Stimulated activated CD8-positive, alpha-beta memory T cell treated with anti-CD3 and anti-CD28 coated beads, Interleukin-12 subunit alpha, Interleukin-12 subunit beta, amount 100 ng/mL, for 1 hour (primary cell): ENCODE measurements at places on chromosomes 12 and 14.

DNA sequence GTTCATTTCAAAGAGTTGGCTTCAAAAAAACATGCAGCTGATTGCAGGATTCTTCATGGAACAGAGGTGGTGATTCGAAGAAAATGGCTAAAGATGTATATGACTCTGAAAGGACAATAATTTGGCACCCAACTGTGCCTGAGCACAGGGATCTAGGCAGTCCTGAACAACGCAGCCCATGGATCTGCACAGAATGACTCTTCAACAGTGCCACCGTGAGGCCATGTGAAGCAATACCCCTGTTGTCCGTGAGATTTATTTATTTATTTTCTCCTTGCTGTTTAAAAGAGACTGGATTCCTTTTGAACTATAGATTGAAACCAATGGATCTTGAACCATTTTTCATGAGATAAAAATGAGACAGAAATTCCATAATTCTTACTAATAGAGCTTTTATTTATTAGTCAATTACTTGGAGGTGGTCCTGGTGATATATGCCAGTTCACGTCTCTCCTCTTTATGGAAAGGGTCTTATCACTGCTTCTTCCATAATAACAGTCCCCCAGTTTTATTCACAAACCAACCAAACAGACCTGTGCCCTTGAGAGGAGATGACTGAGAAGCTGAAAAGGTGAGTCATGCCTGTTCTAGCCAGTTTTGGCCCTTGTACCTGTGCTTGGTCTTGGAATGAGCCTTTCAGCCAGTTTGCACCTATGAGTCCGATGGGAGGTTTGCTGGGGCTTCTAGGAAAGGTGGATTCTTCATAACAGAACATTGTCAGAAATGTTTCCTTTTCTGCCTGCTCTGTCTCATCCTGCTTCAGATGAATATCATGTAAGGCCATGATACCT is 1598.3 kb downstream of the AACS start:
- no peak for DNase-seq

- DNase-seq: no peak
Measured at GRCh38 chr12:118424884-118425283, 48.5 kb downstream of the SUDS3 start.

DNA sequence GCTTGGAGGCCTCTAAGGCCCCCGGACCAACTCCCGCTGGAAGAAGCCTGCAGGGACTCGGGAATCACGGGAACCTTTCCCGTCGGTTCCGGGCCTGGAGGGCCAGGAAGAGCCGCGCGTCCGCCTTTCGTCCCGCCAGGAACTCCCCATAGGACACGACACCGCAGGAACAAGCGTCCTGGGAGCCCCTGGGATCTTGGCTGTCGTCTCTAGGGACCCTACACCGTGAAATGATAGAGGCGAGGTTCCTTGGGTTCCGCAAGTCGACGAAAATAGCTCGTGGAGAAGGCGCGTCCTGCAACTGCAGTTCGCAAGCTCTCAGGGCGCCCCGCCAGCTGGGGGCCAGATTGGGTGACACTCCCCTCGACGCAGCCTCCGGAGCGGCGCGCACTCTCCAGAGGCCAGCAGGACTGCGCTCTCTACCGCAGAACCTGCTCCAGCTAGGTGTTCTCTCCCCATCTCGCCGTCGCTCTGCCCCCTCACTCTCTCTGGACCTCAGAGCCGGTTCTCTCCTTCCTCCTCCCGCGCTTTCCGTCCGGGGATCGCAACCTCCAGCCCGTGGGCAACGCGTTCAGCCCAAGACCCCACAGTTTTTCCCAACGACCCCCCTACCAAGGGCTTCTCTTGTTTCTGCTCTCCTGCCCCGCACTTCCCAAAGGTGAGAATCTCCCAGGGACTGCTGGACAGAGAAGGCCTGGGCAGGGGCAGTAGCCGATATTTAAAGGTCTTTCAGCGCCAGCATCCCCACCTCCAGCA is 776 bp downstream of the BMP4 start:
- DNase-seq: no peak

DNA sequence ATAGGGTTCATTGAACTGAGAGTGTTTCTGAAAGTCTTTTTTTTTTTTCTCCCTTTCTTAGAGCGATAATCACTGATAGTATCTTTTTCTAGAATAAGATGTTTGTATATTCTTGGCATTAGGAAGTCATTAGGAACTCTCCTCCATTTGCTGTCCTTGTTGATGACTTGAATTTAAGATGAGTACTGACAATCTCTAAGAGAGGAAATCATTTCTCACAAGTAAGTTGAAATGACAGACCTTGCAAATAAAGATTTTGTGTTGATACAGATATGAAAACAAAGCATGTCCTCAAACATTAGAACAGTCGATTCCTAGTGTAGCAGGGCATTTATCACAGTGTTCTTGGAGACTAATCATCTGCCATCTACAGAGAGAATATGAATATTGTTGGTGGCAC is 458.4 kb upstream of the SYT1 start:
- no peak for DNase-seq

GRCh38 chr12:19223018-19223417 is 93.5 kb downstream of the PLEKHA5 start:
- DNase-seq: no peak

DNA sequence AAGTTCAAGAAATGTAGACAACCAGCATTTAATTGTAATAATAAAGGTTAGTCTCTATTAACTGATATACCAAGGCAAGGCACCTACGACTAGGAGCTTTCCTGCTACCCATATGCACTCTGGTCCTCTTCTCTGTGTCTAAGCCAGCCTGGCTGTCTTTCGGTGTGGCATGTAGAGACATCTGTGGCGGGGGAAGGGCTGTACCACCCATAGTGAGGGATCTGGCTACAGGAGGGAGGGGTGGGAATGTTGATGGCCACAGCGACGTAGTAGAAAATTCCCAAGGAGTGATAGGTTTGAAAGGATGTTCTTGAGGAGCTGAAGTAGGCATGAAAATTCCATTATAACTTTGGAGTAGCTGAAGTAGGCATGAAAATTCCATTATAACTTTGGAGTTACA is 344.2 kb downstream of the ATP23 start:
- no peak for DNase-seq

GRCh38 chr14:38125481-38126037 is 82.1 kb upstream of the SSTR1 start:
- no peak for DNase-seq

DNA sequence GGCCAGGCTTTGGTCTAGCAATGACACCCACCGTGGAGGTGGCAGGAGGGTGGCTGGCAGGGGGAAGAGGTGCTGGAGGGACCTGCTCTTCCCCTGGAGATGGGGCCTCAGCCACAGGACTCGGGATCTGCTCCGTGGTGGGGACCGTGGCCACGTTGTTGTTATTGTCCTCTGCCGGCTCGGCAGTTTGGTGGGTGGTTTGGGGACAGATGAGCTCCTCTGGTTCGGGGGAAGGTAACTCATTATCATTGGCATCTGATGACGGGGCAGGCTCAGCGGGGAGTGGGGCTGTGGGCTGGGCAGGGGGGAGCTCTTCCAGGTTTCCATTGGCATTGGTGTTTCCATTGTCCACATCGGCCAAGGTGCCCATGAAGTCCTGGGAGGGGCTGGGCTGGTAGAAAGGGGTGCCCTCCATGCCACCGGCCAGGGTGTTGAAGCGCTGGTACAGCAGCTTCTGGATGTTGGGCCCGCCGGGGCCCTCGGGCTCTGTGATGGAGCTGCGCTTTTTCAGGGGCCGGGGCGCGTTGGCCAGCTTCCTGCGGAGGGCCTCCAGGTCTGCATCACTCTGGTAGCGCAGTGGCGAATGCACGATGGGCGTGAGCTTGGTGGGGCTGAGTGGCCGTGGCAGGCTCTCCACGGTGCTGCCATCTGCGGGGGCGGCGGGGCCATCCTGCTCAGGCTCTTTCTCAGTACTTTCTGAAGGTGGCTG is 24.3 kb downstream of the ZFYVE21 start:
- DNase-seq: no peak

DNA sequence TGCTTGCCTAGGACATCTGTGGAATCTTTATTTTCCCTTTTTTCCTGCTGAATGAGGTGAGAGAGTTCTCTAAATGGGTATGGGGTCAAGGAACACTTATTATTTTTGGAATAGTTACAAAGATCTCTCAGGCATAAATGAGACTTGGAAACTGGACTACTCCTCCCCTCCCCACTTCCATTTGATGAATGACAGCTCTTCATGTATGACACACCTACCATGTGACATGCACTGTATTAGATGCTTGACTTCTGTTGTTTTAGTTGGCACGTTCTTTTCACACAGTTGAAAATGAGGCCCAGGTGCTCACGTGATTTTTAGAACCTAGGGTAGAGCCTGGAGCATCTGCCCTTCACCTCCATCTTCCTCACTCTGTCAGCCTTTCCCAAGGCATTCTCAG is 62.4 kb downstream of the VCPKMT start:
- no peak for DNase-seq
